T-cell (primary cell): ENCODE measurements at places on chromosomes 4 and X. TPM values are rescaled to one million over a fixed set of nuclear protein-coding genes. Genes with fewer than 3 reads are reported as not detected.
A peak's percentile ranks its signal among the peaks of the same experiment; 100 is the strongest.

GRCh38 chrX:66232296-66232695, 68.2 kb downstream of the HEPH start:
- no peaks in the 10 kb centered on the region for H3K4me1 ChIP-seq
- DNase-seq: no peak
- no peaks in the 10 kb centered on the region for H3K27me3 ChIP-seq
- no peaks in the 10 kb centered on the region for H3K36me3 ChIP-seq
- no peak overlapping the region for H3K27ac ChIP-seq

GRCh38 chr4:109928327-109929045, 15.8 kb downstream of the EGF start:
- H3K4me1 ChIP-seq: no peaks in the 10 kb centered on the region
- H3K36me3 ChIP-seq: no peaks in the 10 kb centered on the region
- H3K27me3 ChIP-seq: no peaks in the 10 kb centered on the region
- no peak overlapping the region for H3K4me3 ChIP-seq
- no peak overlapping the region for H3K27ac ChIP-seq
- no peak for DNase-seq

DNA sequence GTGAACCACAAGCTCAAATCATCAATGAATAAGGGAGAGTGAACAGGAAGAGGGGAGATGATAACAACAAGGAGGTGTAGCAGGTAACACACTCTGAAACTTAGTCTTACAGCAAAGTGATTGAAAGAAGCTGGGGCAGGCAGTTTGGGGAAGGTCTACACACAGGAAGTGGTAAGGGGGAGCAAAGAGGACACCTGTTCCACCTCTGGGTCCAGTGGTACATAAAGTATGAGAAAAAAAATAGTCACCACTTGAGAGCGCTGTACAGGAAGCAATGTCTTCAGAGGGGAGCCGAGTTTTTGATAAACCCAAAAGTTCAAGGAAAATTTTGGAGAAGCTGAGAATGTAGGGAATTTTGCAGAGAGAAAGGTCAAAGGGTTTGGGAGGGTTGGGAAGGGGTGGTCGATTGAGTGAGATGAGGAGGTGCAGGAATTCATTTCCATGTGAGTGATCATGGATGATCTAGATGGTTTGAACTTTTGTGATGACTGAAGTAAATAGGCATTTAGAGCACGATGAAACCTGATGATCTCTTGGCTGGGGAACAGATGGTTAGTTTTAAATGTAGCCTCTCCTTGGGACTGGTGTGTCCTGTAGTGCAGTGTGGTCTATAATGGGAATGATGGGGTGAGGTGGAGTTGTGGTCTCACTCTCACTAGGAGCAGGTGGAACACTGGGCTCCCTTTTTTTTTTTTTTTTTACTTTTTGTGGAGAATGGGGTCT, 142.0 kb downstream of the RBMX2 start:
- no peak overlapping the region for H3K4me3 ChIP-seq
- DNase-seq: no peak
- H3K36me3 ChIP-seq: no peaks in the 10 kb centered on the region
- no peak overlapping the region for H3K27ac ChIP-seq
- H3K27me3 ChIP-seq: no peaks in the 10 kb centered on the region

DNA sequence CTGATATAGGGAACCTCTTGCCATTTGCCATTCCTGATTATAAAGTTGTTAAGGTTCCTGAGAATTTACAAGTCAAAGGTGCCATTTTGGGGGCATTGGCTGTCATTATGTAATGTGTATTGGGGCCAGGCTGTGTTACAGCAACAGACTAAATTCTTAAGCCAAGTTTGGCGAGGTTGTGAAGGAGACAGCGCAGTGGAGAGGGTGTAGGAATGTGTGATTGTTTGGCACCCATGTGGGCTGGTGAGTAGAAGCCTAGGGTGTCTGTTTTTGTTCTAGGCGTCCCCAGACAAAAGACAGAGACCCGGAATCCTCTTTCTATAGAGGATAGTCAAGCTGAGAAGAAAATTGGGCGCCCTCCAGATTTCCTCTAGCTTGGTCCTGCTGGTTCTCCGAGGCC, 2535.3 kb downstream of the PCDH7 start:
- H3K27me3 ChIP-seq: no peaks in the 10 kb centered on the region
- H3K4me3 ChIP-seq: no peak overlapping the region
- no peaks in the 10 kb centered on the region for H3K4me1 ChIP-seq
- no peak for DNase-seq
- no peaks in the 10 kb centered on the region for H3K36me3 ChIP-seq
- H3K27ac ChIP-seq: no peak overlapping the region

- H3K4me3 ChIP-seq: no peak overlapping the region
- H3K36me3 ChIP-seq: no peaks in the 10 kb centered on the region
- no peaks in the 10 kb centered on the region for H3K27me3 ChIP-seq
These were observed 37.6 kb upstream of the WDR1 start for GRCh38 chr4:10154241-10154640.

DNA sequence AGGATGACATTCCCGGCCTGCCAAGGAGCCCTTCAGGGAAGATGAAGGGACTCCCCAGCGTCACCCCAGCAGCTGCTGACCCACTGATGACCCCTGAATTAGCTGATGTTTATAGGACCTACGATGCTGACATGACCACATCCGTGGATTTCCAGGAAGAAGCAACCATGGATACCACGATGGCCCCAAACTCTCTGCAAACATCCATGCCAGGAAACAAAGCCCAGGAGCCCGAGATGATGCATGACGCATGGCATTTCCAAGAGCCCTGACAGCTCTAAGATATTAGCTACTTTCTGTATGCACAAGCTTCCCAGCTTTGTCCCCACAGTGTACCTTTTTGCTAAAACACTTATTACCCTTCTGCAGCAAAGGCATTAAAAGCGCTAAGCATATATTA, 14.4 kb downstream of the AMBN start:
- H3K4me3 ChIP-seq: no peak overlapping the region
- H3K36me3 ChIP-seq: no peaks in the 10 kb centered on the region
- H3K27me3 ChIP-seq: peaks cover 9% of the 10 kb centered on the region
- no peak for DNase-seq

- H3K4me3 ChIP-seq: no peak overlapping the region
- no peaks in the 10 kb centered on the region for H3K36me3 ChIP-seq
- no peak overlapping the region for H3K27ac ChIP-seq
- H3K27me3 ChIP-seq: no peaks in the 10 kb centered on the region
- DNase-seq: no peak
These were observed 4.5 kb downstream of the HHIP start for GRCh38 chr4:144650311-144651005.

- no peak for DNase-seq
- H3K27me3 ChIP-seq: no peaks in the 10 kb centered on the region
- H3K4me3 ChIP-seq: no peak overlapping the region
- no peaks in the 10 kb centered on the region for H3K4me1 ChIP-seq
These were observed 39.1 kb upstream of the PDLIM5 start for GRCh38 chr4:94412658-94413038.

GRCh38 chr4:7801641-7802040, 138.0 kb downstream of the AFAP1 start:
- peaks cover 29% of the 10 kb centered on the region for H3K36me3 ChIP-seq
- no peak overlapping the region for H3K4me3 ChIP-seq
- peaks cover 5% of the 10 kb centered on the region for H3K4me1 ChIP-seq

DNA sequence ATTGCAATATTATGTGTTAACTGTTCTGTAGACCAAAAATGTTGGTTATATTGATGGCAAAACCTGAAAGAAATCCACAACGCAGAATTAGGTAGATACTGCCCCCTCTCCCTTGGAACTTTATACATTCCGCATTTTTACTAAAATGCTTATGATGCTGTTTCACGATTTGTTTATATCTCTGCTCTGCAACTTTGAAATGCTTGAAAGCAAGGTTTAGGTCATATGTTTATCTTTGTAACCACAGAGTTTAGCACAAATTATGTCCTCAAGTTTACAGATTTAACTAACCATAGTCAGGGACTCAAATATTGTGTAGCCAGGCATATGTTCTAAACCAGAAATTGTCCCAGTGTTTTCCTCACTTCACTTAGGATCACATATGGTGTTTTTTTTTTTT, 66.1 kb upstream of the H2AZ1 start:
- H3K36me3 ChIP-seq: no peaks in the 10 kb centered on the region
- no peaks in the 10 kb centered on the region for H3K4me1 ChIP-seq
- no peak overlapping the region for H3K4me3 ChIP-seq
- H3K27me3 ChIP-seq: no peaks in the 10 kb centered on the region

- no peaks in the 10 kb centered on the region for H3K36me3 ChIP-seq
- no peak overlapping the region for H3K4me3 ChIP-seq
- no peaks in the 10 kb centered on the region for H3K27me3 ChIP-seq
- DNase-seq: no peak
These were observed 56.6 kb downstream of the SPRY1 start for GRCh38 chr4:123453061-123453680.

DNA sequence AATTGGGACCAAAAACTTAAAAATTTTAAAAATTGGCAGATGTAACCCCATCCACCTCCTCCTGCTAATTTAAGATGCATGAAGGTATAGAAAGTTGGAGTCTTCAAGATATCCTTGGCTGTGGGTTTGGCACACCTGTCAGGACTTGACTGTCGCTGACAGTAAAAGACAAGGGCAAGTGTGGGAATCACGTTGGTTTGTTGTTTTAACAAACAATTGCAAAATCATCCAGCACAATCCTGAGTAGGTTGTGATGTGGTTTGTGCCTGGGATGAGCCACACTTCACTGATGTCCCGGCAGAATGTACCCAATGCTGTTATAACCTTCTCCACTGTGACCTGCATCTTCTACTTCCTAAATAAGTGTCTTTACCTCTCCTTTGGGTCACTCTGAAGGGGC, 24.0 kb downstream of the HOPX start:
- H3K27ac ChIP-seq: peak overlapping the region; percentile 58
- H3K27me3 ChIP-seq: no peaks in the 10 kb centered on the region
- no peak for DNase-seq

DNA sequence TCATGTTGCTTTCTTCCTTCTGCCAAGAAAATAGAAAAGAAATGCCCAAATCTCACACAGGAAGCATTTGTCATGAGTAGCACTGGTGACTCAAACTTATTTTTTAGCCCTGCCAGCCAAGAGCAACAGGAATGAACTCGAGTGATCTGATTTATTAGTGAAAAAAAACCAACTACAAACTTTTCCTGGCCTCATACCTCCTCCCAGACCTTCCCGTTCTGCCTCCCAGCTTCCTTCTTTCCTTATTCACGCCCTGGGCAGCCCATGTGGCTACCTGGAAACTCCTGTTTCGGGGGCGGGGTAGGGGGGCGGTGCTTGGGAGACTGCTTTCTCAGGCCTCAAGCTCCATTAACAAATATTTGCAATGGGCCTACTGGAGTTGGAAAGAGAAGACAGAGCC, 178.5 kb downstream of the NHS start:
- no peaks in the 10 kb centered on the region for H3K36me3 ChIP-seq
- no peak overlapping the region for H3K27ac ChIP-seq
- peaks cover 3% of the 10 kb centered on the region for H3K27me3 ChIP-seq
- no peaks in the 10 kb centered on the region for H3K4me1 ChIP-seq

- no peaks in the 10 kb centered on the region for H3K27me3 ChIP-seq
- DNase-seq: no peak
- no peak overlapping the region for H3K27ac ChIP-seq
- H3K4me1 ChIP-seq: no peaks in the 10 kb centered on the region
These were observed 281.5 kb upstream of the DKK2 start for GRCh38 chr4:107317611-107318010.

DNA sequence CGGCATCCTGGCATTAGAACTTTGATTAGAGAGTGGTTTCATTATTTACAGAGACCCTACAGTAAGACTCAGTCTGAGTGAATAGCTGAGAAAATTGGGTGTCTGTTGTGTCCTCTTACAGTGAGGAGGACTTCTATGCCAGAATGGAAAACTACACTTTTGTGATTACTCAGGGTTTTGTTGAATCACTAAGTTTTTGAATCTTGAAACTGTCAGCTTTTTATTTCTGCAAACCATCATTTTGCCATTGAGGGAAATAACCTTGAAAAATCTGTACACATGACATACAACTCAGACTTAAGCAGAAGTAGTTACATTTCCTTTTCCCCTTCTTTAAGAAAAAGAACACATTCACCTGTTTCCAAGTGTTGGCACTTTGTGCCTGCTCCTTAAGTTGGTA, 117.6 kb upstream of the RASGEF1B start:
- H3K4me3 ChIP-seq: no peak overlapping the region
- H3K4me1 ChIP-seq: no peaks in the 10 kb centered on the region
- DNase-seq: no peak
- no peak overlapping the region for H3K27ac ChIP-seq
- no peaks in the 10 kb centered on the region for H3K36me3 ChIP-seq
- H3K27me3 ChIP-seq: no peaks in the 10 kb centered on the region

GRCh38 chrX:153301746-153302145, 19.8 kb downstream of the PNMA6F start:
- no peak for DNase-seq
- H3K27ac ChIP-seq: no peak overlapping the region
- no peak overlapping the region for H3K4me3 ChIP-seq
- H3K36me3 ChIP-seq: no peaks in the 10 kb centered on the region
- no peaks in the 10 kb centered on the region for H3K4me1 ChIP-seq

DNA sequence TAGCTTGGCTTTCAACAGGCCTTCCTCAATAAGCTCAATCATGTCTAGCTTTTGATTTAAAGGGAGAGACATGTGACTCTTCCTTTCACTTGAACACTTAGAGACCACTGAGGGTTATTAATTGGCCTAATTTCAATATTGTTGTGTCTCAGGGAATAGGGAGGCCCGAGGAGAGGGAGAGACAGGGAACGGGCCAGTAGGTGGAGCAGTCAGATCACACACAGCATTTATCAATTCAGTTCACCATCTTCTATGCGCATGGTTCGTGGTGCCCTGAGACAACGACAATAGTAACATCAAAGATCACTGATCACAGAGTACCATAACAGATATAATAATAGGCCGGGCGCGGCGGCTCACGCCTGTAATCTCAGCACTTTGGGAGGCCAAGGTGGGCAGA, 17.8 kb downstream of the ZNF81 start:
- H3K27ac ChIP-seq: no peak overlapping the region
- no peaks in the 10 kb centered on the region for H3K27me3 ChIP-seq
- H3K36me3 ChIP-seq: no peaks in the 10 kb centered on the region
- no peak overlapping the region for H3K4me3 ChIP-seq

DNA sequence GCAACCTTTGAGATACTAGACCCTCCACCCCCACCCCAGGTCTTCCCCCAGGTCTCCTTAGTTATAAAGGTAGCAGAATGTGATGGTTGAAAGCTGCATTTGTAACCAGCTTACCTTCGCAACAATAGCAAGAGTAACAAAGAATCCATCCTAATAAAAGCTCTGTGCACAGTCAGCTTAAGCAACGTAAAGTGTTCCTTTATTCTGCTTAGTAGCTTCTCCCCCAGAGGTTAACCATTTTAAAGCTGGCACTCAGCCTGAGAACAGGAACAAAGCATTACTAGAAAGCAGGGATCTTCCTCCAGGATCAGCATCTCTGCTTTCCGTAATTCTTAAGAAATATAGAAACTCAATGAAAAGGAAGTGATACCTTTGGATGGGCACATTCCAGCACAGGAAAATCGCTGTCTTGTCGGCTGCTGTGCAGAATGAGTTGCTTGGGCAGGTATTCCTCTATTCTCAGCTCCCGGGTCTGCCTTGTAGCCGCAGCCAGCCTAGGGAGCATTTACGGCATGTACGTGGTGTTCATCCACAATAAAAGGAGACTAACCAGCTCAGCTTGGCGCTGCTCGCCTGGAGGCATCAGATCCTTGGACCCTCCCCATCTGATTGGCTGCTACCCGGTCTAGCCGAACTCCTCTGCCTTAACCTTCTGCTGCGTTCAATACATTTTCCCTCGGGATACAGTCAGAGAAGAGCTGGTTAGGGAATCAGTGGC, 113.0 kb upstream of the TLR3 start:
- no peak overlapping the region for H3K4me3 ChIP-seq
- H3K4me1 ChIP-seq: no peaks in the 10 kb centered on the region
- DNase-seq: no peak
- H3K36me3 ChIP-seq: no peaks in the 10 kb centered on the region
- no peak overlapping the region for H3K27ac ChIP-seq

The RAB9B gene
- 0.26 TPM for total RNA-seq

The SLC6A8 gene
- 0.89 TPM for total RNA-seq

The CCKAR gene
- total RNA-seq: not detected

The WNK3 gene
- total RNA-seq: 0.29 TPM
